ENCODE measurements at places on chromosomes 3 and 15.

- no peak for DNase-seq
These were observed 10.8 kb downstream of the PLD1 start for GRCh38 chr3:171799501-171799900.

GRCh38 chr3:150631515-150632221 is 28.5 kb downstream of the SELENOT start:
- DNase-seq = no peak

DNA sequence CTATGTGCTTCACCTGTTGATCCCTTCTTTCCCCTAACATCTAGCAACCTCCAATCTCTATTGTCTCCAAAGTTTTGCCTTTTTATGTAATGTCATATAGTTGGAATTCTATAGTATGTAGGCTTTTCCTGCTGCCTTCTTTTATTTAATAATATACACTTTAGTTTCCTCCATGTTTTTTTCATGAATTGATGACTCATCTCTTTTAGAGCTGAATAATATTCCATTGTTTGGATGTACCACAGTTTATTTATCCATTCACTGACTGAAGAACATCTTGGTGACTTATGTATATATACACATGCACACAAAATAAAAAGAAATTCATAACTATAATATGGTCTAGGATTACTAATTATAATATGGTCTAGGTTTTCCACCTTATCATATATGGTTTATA is 1314.2 kb downstream of the OTOL1 start:
- DNase-seq = no peak

- DNase-seq = no peak
These were observed 14.3 kb downstream of the OXTR start for GRCh38 chr3:8755097-8755496.

DNA sequence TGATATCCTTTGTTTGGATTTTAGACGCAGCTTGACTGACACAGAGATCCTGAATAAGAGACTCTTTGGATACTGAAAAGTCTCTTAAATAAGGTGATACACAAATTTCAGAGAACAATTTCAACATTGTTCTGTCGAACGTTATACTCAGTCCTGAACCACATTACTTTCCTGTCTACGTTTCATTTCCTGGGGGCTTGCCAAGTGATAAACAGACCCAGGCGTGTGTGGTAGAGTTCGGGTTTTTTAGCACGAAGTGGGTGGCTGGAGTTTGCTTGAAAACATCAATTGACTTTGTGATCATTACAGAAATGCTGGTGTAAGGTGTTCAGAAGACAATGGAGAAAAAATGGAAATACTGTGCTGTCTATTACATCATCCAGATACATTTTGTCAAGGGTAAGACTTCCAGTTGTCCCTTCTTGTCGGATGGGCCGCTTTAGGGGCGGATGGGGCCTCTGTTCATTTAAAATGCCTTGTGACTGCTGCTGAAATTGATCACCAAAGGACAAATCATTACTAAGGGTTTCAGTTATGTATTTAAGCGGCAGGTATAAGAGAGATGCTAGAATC is at the start of gene CD96:
Gene CD96, plus strand, starts transcription at position 287 of the 573 bp plus-strand sequence. Its CDS starts 52 bp downstream, at position 339.
- peak; percentile 62 for DNase-seq

- no peak for DNase-seq
These were observed 126.1 kb upstream of the ALDH1A3 start for GRCh38 chr15:100753503-100753902.

- no peak for DNase-seq
These were observed 357.9 kb upstream of the LRRC3B start for GRCh38 chr3:26264708-26265107.

- DNase-seq = no peak
These were observed 13.0 kb upstream of the TSEN2 start for GRCh38 chr3:12471241-12471640.

- DNase-seq = no peak
These were observed 2.5 kb upstream of the NLGN1 start for GRCh38 chr3:173395073-173395411.

- no peak for DNase-seq
These were observed 42.5 kb downstream of the ZBTB38 start for GRCh38 chr3:141410846-141411245.

- no peak for DNase-seq
These were observed 88.9 kb downstream of the TLE3 start for GRCh38 chr15:70008697-70009290.

DNA sequence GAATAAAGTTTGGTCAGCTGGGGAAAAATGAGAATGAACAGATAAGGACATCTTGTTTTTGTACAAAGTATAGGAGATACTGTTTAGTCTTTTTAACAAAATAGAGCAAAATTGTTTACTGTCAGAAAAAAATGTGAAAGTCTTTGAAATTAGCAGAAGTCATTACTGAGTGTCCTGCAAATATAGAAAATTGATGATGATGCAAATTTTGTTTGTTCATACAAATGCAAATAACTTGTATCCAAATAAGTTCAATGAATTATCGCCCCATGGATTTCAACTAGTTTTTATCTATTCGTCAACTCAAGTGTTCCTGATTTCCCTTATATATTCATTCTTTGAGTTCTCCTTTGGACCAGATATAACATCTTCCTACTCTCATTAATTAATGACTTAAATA is 378.0 kb upstream of the SGO1 start:
- DNase-seq = no peak

DNA sequence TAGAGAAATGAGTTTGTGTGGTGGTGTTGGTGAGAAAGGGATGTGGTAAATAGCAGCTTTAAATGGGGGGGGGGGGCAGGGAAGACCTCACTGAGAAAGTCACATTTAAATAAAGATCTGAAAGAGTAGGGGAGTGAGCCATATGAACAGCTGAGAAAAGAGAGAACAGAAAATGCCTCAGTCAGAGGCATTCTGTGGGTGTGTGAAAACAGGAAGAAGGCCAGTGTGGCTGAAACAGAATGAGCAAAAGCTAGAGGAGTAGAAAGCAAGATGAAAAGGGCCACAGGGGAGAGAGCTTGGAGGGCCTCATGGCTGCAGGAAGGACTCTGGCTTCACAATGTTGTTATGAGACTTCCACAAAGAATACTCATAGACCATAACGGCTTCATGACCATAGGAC is 783.3 kb downstream of the ZPLD1 start:
- DNase-seq = no peak

GRCh38 chr15:67936258-67936657 is 96.4 kb upstream of the RNU6-1 start:
- no peak for DNase-seq

GRCh38 chr3:124826703-124827102 is 60.5 kb downstream of the ITGB5 start:
- DNase-seq = no peak

DNA sequence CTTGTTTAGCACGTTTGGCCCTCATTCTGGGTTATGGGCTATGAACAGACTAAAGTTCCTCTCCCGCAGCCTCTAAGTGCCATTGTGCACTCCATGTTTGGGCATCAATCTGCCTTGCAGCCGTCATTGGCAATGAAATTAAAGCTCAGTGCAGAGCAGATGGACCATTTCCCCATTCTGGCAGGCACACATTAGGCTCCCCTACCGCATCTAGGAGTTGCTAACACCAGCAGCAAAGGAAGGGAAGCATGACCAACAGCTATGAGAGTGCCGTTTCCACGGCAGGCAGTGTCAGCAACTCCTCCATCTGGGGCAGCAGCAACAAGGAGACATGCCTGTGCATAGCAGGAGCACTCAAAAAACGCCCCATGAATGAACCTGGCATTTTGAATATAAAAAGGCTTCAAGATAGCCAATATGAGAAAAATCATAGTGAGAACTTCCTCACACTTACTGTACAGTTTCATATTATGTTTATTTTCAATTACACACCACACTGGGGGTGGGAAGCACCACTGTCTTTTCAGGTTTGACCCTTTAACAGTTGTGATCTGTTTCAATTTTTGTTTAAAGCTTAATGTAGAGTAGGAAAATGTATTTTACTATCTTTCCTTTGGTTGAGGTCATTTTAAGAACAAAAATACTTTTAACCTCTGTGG is 218.7 kb downstream of the KCNMB2 start:
- DNase-seq = no peak

DNA sequence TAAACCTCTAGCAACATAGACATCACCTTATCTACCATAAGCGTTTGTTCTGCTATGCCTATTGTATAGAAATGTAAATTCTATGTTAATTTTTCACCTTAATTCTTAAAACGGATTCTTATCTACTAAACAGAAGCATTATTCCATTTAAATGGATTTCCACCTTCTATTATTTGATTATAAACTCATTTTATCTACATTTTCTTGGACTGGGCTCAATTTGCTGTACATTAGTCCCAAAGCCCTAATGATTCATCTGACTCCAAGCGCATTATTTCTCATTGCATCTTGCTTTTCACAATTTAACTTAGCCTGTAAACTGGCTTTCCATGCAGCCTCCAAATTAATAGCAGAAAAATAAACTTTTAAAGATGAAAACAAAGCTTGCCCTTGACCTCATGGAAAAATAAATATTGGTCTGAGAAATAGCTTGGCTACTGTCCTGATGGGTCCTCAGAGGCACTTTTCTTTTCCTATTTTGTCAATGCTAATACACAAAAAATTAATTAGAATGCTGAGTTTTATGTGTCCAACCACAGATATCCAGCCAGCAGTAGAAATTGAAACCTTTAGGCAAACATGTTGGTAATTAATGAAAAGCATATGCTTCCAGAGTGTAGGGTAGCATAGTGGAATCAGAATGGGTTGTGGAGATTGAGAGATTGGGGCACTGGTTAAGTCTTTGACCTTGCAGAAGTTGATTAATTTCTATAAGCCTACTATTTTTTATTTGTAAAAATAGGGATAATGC is 81.4 kb upstream of the CFAP20DC start:
- DNase-seq = no peak

DNA sequence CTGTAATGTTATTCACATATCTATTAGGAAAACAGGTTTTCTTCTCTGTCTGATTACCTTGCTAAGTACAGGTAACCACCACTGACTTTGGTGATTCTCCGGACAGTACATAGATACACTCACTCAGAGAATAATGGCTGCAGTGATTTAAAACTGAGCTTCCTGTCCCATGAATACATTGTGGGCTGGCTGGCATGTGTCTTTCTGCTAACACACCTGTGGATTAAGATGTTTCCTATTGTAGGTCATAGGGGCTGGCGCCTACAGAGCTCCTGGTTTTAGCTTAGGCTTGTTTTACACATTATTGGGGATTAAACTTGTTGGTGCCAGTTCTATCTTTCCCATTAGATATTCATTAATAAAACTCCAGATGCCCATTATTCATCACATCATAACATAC is 102.7 kb upstream of the MEIS2 start:
- no peak for DNase-seq

- no peak for DNase-seq
These were observed 1.1 kb downstream of the PLSCR2 start for GRCh38 chr3:146468234-146468633.

DNA sequence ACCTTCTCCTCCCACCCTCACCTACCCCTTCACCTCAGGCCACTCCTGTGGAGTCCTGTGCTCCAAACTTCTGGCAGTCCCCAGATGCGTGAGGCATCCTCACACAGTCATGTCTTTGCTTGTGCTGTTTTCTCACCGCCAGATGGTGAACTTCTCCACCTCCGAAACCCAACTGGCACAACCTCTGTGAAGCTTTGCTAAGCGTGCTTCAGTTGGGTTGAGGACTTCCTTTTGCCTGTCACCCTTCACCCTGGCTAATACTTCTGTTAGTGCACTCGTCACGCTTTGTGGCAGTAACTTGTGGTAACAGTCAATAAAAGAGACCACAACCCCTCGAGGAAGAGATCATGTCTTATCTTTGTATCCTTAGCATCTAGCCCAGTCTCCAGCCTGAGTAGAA is 42.0 kb upstream of the SKOR1 start:
- DNase-seq = peak; percentile 27

DNA sequence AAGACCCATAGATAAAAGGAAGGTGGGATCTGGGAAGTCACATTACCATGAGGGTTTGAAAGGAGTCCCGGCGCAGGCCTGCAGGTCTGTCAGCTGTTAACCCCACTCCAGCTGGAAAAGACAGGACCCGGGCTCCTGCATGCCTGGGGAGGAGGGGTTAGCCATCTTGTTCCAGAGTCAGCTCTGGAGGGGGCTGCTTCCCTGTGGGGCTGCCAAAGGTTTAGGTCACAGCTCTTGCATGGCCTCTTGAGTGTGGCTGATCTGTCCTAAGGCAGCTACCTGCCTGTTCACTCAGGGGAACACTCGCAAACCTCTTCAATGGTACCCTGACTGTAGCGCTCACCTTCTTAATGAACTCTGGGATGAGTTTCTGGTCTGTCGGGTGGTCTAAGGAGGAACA is 104.5 kb downstream of the RFTN1 start:
- DNase-seq = no peak

DNA sequence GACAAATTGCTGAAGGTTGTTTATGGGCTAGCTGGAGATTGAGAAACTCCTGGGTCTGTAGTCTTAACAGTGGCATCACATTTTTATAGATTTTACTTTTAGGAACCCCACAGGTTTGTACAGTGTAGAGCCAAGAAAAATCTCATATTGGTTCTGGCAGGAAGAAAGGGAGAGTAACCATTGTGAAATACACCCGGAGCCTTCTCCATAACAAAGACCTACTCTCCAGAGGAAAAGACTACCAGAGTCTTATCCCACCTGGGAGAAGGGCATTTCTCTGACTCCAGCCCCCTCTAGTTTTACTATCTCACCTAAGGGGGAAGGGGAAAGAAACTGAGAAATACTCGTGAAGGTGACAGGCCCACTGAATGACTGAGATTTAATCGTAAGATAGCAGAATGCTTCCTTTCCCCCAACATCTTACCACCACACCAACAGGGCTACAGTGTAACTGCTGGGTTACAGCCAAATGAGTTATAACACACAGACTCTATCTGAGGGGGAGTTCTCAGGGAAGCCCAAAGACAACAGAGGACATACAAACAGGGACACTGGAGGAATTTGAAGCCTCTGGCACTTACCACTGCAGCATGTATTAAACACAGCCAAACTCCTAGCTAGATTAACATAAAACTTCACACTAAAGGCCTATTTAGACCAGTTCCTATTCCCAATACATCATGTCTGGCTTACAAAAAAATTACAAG is 56.1 kb downstream of the SYN2 start:
- DNase-seq = no peak

GRCh38 chr15:100373120-100373896 is 31.5 kb upstream of the ADAMTS17 start:
- DNase-seq = no peak

DNA sequence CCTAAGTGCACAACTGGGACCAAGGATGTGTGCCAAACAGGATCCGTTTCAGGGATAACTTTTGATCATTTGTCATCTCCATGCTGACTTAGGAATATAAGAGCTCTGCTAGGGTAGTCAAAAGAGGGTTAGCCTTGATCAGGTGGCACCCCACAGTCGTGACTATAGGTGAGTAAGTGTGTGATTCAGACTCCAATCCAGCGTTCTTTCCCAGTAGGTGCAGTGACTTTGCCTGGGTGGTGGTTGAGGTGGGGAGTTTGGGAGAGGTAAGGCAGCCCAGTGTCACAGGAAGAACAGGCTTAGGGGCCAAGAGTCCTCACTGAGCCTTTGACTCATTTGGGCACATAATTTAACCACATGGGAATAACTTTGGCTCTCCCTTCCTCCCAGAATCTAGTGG is 51.0 kb downstream of the CHDH start:
- DNase-seq = no peak

GRCh38 chr3:43919029-43919428 is 228.3 kb downstream of the ABHD5 start:
- DNase-seq = no peak
